Sigmoid colon (tissue), 7 donors: ENCODE measurements at places on chromosomes 13 and 19. TPM values are rescaled to one million over a fixed set of nuclear protein-coding genes. Genes with fewer than 3 reads are reported as not detected.
A peak's percentile ranks its signal among the peaks of the same experiment; 100 is the strongest.

The LAIR1 gene
- 4.4 TPM for total RNA-seq

DNA sequence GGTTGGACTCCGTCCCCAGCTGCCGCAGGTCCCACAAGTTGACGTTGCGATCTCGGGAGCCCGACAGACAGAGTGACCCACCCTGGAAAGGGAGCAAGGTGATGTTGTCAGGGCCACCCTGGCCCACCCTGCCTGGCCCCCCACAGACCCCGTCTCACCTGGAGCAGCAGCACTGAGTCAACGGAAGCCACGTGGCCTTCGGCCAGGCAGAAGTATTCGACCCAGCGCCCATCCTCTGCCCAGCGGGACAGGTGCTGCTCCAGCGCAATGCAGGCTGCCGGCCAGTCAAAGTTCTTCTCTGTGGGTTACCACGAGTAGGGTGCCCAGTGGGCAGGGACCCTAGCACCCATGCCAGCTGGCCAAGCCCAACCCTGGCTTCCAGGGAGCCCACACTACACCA is 1.8 kb downstream of the FBXW9 start:
- no peak overlapping the region for H3K4me3 ChIP-seq
- H3K36me3 ChIP-seq: no peaks in the 10 kb centered on the region
- no peak overlapping the region for H3K27ac ChIP-seq
- no peak for DNase-seq
- no peaks in the 10 kb centered on the region for H3K27me3 ChIP-seq

The CYP2A7 gene
- total RNA-seq: 0.36 TPM

DNA sequence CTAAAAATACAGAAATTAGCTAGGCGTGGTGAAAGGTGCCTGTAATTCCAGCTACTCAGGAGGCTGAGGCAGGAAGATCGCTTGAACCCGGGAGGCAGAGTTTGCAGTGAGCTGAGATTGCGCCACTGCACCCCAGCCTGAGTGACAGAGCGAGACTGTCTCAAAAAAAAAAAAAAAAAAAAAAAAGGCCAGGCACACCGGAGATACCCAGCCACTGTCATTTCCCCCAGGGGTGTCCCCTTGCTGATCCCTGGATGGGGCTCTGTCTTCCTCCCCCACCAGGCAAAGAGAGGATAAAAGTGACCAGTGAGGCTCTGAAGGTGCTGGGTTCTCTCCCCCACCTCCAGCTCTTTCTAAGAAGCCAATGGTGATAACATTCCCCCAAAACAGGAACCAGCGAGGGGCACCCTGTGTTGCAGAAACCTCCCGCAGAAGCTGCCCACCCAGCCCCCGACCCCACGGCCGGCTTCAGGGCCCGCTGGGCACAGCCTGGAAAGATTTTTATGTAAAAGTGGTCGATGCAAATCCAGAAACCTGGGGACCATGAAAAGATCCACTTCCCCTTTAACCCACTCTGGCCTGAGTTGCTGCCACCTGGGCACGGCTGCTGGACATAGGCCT is 61.4 kb upstream of the KLF2 start:
- no peaks in the 10 kb centered on the region for H3K36me3 ChIP-seq
- H3K27me3 ChIP-seq: no peaks in the 10 kb centered on the region
- no peak for DNase-seq
- no peaks in the 10 kb centered on the region for H3K4me1 ChIP-seq
- no peak overlapping the region for H3K4me3 ChIP-seq

The NXNL1 gene
- total RNA-seq: not detected

GRCh38 chr19:4759388-4760284 is 31.9 kb upstream of the FEM1A start:
- no peak overlapping the region for H3K27ac ChIP-seq
- peaks cover 20% of the 10 kb centered on the region for H3K27me3 ChIP-seq
- DNase-seq: peak; percentile 94
- peaks cover 12% of the 10 kb centered on the region for H3K4me1 ChIP-seq

GRCh38 chr19:55304279-55304978 is 20.6 kb downstream of the BRSK1 start:
- peaks cover 19% of the 10 kb centered on the region for H3K36me3 ChIP-seq
- DNase-seq: no peak
- no peak overlapping the region for H3K4me3 ChIP-seq
- H3K4me1 ChIP-seq: peaks cover 13% of the 10 kb centered on the region
- no peaks in the 10 kb centered on the region for H3K27me3 ChIP-seq

DNA sequence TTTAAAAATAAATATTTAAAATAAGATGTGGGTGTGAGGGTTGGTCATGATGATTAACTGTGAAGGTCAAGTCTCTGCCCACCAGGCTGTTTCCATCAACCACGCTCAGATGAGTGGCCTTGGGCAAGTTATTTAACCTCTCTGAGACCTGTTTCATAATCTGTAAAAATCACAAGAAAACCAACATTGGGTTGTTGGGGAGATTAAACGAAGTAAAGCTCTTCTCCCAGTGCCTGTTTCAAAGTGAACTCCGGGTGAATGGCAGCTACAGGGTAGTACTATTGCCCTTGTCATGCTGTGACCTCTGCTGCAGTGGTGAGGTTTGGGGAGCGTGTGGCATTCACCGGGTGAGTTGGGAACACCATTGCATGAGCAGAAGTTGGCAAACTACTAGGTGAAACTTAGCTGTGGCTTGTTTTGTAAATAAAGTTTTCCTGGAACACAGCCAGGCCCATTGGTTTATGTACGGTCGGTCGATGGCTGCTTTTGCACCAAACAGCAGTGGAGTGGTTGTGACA is 153.2 kb downstream of the USP12 start:
- H3K27ac ChIP-seq: peak overlapping the region; percentile 27
- H3K27me3 ChIP-seq: no peaks in the 10 kb centered on the region
- H3K36me3 ChIP-seq: no peaks in the 10 kb centered on the region

- H3K27ac ChIP-seq: no peak overlapping the region
- H3K4me1 ChIP-seq: no peaks in the 10 kb centered on the region
- DNase-seq: no peak
- no peak overlapping the region for H3K4me3 ChIP-seq
These were observed 192.5 kb upstream of the PCDH20 start for GRCh38 chr13:61608138-61608537.

DNA sequence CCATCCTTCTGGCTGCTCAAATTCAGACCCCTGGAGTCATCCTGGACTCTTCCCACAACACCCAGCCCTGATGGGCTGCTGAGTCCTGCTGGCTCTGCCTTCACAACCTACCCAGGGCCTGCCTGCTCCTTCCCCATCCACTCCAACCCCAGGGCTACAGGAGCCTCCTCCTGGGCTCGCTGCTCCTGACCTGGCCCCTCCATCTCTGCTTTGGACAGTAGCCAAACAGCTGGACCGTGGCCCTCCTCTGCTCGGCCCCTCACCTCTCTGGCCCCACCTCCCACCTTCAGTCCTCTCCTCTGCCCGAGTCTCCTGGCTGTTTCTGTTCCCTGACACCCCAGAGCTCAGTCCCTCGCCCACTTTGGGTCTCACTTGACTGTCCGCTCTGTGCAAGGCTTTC is 66.7 kb downstream of the CEBPG start:
- H3K27ac ChIP-seq: no peak overlapping the region
- no peaks in the 10 kb centered on the region for H3K36me3 ChIP-seq
- no peak overlapping the region for H3K4me3 ChIP-seq
- no peaks in the 10 kb centered on the region for H3K27me3 ChIP-seq
- H3K4me1 ChIP-seq: peaks cover 2% of the 10 kb centered on the region
